ENCODE measurements at places on chromosomes 12 and 14.

DNA sequence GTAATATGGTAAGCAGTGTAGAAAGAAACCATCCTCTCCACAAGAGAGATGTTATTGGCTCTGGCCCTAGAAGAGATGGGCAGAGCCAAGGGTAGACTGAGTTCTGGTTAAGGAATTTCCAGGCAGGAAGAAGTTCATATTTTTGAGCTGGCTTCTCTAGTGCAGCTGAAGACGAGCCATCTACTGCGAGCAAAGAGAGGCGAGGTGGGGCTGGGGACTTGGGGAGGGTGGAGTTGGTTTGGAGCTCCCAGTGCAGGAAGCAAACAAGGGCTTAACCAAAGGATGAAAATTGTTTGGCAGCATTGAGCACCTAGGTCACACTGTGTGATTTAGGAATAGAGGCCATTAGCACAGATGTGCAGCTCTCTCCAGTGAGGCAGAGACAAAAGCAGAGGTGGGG is 239.6 kb downstream of the ZFP36L1 start:
- no peak for DNase-seq

GRCh38 chr12:121159467-121160307 is 27.0 kb downstream of the P2RX7 start:
- DNase-seq: no peak

DNA sequence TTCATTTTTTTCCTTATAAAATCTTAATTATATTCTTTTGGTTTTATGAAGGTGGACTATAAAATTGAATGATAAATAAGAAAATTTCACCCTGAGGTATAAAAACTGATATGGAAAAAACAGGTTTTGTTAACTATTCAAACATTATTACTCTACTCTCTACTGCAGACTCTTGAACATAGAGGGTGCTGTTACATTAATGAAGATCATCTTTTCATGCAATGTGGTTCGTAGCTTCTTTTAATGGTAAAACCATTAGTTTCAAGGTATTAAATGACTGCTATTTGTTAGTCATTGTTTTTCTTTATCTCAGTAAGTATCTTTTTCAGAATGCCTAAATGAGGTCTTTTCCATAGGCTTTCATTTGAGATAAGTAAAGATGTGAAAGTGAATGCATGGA is 510.4 kb downstream of the SLC16A7 start:
- DNase-seq: no peak

- DNase-seq: no peak
Measured at GRCh38 chr14:68523989-68524725, 268.7 kb downstream of the ZFP36L1 start.

DNA sequence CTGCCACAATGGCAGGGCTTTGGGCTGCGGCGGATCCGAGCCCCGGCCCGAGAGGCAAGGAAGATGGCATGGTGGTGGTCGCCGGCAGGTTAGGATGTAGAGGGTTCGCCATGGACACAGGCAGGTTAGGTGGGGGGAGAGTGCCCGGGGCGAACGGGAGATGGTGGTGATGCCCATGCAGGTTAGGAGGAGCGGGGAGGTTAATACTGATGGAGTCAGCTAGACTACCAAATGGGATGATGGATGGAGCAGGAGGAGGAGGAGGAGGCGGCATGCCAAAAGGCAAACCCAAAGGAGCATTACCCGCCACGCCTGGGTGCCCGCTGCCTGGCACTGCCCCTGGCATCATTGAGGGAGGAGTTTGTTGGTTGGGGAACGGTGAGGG is 6.2 kb downstream of the MYL6 start:
- DNase-seq: no peak

- peak; percentile 73 for DNase-seq
Measured at GRCh38 chr14:65302571-65303189, 109.8 kb upstream of the FUT8 start.

DNA sequence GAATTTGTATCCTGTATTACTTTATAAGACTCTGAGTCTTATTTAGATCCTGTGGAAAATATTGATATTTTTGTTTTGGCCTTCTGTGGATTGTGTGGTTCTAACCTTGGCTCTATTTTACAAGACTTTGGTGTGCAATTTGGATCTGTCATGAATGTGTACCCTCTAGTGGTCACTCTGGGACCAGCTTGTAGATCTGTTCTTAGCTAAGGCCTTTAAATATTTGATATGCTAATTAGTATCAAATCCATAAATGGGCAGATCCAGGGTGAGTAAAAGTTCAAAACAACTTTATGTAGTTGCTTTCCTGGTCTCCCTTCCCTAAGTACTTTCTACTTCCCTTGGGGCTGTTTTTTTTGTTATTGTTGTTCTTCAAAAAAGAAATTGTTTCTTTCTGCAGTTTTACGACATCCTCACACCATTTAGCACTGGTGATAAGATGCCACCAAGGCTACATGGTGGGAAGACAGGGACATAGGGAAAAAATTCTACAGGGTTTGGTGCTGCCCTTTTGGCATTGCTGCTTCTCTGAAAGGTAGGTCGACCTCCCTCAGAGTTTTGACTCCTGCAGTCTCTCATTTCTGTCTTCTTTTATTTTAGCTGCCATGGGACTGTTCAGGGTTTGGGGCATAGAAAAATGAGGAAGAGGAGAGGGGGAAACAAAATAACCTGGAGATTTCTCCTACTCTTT is 238.5 kb downstream of the GPHN start:
- DNase-seq: no peak

GRCh38 chr14:59981564-59981963 is 61.6 kb downstream of the LRRC9 start:
- no peak for DNase-seq

- DNase-seq: peak; percentile 47
Measured at GRCh38 chr14:77059276-77059915, 30.9 kb upstream of the IRF2BPL start.

GRCh38 chr12:52964556-52965336 is 15.8 kb downstream of the KRT18 start:
- no peak for DNase-seq

- DNase-seq: no peak
Measured at GRCh38 chr14:34256223-34256622, 205.8 kb downstream of the SPTSSA start.

DNA sequence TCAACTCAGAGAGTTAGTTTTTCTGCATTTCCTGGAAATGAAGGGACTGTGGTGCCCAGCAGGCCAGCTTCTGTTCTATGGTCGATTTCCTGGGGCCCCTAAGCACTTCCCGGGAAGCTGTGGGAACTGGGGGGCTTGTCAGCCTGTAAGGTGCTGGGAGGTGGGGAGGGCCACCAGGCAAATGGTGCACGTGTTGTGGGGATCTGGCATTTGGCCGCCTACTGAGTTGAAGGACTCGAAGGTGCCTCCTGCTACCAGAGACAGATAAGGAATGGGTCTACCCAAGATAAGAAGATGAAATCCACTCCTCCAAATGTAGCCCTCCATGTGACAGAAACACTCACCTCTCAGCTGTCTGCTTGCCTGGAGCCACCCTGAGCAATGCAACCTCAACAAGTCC is 341.7 kb downstream of the DPF3 start:
- no peak for DNase-seq

Data from NCI-H774 (cell line).